EL (cell line): ENCODE measurements at places on chromosomes 6 and 20.

- no peak for DNase-seq
Observed at GRCh38 chr6:80517525-80517924, 411.1 kb downstream of the BCKDHB start.

DNA sequence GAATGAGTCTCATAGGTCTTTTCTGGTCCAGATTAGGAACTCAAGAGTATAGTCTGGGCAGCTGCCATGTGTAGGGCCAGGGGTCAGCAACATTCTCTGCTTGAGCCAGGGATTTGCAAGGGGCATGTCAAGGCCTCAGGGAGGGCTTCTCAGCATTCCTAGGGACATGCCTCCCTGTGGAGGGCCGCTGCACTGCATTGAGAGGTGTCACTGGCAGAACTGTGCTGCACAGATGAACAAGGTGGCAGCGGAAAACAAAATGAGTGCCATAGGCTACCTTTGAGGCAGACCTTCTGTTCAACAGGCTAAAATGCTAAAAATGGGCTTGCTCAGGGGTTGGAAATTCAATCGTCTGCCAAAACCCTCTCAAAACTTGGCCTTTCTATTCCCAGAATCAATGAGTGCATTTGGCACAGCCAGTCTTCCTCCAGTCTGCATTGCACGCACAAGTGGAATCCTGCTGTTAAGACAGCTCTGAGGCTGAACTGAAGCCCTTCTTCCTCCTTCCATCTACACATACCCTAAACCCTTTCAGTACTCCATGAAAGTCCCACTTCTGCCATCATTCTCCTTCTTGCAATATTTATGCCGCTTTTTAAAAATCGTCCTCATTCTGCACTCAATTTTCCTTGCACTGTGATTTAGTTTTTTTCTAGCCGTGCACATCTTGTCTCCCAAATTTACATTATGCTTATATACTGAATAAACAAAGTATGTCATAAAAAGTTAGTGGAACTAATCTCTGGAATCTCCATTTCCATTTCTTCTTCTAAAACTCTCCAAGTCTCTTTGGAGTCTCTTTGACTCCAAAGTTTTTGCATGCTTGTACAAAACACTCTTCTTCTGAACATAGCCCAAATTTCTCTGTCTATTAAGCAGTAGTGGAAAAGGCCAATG lies 51.7 kb downstream of the SLC26A8 start:
- DNase-seq, result no peak

DNA sequence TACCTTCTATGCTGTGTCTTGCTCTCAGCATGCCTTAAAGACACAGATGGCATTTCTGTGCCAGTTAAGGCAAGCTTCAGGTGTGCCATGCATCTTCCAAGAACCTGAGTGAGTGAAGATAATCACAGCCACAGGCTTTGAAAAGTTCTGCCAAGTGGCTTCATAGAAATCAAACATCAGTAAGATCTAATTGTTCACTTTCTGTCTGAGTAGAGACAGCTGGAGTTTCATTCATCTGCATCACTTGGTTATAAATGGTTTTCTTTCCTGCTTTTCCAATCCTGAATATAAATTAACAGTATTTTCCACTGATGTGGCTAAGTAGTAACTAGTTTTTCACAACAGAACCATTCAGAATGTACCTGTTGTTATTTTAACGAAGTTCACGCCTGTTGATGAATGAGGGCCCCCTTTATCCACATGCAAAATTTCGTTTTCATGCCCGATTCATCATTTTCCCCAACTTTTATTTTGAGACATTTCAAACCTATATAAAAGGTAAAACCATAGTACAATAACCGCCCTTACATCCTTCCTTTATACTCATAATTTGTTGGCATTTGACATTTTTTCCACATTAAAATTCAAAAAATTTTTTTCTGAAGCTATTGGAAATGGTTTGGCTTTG lies 38.6 kb upstream of the KCNG1 start:
- no peak for DNase-seq

GRCh38 chr6:35360349-35361138 lies 18.2 kb downstream of the PPARD start:
- no peak for DNase-seq

- no peak for DNase-seq
Observed at GRCh38 chr20:13099676-13100075, 90.9 kb downstream of the SPTLC3 start.

DNA sequence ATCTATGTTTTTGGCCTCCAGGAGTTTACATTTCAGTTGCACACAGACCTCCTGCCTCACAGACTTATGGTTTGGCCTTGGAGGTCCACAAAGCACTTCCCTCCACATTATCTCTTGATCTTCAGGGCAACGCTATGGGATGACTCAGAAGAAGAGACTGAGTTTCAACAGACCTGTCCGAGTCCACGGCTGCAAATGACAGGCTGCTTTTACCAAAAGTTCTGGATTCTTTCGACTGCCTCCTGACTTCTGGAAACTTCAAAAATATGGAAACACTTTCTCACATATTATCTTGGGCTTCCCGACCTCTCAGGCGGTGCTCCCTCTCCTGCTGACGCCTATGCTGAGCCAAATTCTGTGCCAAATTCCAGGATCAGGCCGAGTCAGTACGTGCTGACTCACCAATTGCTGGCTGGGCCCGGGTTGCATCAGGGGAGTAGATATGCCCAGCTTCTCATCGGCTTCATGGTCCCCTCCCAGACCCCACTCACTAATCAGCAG lies 190.2 kb downstream of the BMP7 start:
- DNase-seq, result peak; percentile 90

GRCh38 chr6:45830441-45831139 lies 185.1 kb downstream of the CLIC5 start:
- peak; percentile 52 for DNase-seq

DNA sequence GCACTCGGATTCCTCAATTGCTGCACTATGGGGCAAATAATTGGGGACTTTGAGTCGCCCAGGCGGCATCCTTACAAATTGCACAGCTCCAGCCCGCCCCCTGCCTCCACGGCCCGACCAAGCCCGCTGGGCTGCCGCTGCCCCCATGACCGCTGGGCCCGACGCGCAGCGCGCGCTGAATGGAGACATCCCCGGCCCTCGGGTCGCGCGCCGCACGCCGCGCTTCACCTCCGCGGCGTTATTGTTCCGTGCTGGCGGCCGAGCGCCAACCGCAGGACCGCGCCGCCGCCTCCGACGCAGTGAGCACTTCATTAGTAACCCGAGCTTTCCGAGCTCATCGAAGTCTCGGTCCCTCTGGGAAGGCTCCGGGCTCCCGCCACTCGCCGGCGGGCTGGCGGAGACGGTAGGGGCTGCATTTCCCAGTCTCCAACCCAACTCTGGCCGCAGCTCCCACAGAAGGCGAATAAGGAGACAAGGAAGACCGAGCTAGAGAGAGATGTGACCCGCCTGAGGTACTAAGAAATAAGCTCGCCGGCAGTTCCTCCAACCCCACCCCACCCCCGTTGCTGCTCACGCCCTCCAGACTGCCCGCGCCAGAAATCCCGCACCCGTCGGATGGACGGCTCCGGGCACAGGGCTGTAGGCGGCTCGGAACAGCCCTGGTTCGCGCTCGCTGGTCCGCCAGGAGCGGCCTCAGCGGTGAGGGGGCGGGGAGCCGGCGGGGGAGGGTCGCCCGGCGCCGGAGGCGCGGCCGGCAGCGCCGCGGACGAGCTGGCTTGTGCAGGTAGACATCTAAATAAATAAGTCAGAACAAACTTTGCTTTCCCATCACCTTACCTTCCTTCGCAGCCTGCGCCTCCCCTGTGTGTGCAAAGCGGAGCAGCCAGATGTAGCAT lies 703 bp downstream of the EPHA7 start:
- no peak for DNase-seq

GRCh38 chr6:7703148-7703680 lies 22.7 kb upstream of the BMP6 start:
- no peak for DNase-seq

DNA sequence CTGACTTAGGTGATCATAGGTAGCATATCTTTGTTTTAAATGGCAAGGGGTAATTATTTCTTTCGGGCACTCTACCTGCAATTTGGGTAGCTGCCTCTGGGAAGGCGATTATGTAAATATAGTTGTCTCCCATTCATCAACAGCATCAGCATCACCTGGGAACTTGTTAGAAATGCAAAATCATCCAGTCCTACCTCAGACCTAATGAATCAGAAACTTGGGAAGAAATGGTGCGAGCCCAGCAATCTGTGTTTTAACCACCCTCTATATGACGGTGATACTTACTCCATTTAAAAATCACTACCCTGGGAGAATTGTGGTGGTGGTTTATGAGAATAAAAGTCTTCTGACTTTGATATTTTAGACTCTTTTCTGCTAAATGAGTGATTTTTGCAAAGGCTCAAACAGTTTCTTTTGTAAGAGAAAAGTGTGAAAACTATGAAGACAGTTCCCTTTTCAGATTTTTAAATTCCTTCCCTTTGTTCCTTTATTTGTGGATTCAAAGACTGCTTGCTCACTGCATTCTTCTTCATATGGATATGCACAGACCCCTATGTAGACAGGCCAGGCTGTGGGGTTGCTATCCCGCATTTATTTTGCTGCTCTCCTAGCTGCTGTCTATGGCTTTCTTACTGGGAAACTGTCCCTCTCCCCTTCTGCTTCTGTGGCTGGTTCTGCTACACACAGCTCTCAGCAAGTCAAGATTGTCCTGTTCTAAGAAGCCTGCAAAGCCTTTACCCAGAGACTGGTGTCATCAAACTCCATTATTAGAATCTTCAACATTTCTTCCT lies 365.3 kb downstream of the RNF144B start:
- no peak for DNase-seq

GRCh38 chr6:36460916-36461315 lies 18.1 kb downstream of the KCTD20 start:
- no peak for DNase-seq

DNA sequence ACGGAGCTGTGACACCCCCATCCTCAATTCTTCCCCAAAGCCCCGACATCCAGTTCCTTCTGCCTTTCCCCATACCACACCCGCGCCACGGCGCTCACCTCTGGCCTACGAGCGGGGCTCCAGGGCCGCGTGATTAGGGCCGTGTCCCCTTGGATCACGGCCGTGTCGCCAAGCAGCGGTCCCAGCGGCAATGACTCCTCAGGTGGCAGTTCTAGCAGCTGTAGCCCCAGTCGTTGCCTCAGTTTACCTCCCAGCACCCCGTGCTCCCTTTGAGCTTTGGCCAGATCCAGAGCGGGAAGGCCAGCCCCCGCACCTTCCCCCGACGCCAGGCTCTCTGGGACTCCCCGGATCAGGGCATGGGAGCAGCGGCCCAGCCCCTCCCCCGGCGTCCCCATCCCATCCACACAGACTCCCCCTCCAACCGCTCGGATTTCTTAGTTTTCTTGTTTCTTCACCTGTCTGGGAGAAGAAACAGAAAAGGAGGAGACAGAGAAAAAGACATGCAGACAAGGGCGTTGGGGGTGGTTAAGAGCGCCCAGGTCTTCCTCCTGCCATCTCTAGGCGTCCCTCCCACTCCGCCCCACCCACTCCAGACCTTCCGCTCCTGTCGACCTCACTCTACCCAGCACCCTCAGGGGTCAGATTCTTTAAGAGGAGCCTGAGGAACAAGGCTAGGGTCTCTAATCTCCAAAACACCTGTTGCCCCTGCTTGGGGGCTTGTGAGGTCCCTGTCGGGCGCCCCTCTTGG lies at the start of gene DDAH2:
Gene DDAH2 (minus strand): TSS at position 533 of the 748 bp plus-strand sequence. CDS start 138 bp downstream, at position 395.
- DNase-seq, result no peak

GRCh38 chr6:148425443-148425842 lies 82.8 kb downstream of the SASH1 start:
- no peak for DNase-seq

GRCh38 chr6:41189967-41190366 lies 11.0 kb downstream of the TREML2 start:
- no peak for DNase-seq

DNA sequence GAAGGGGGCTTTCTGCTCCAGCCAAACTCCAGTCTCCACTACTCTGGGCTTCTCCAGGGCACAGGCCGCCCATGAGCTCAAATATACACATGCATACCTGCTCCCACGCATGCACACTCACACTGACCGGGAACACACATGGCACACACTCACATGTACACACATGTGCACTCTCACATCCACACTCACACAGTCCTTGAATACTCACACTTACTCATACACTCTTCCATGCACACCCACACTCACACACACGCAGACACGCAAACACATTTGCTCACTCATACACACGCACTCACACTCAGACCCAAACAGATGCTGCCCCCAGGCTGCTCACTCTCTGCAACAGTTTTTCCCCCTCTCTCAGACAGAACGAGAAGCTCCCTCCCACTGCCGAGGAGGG lies 7.0 kb downstream of the GDAP1L1 start:
- DNase-seq, result no peak

DNA sequence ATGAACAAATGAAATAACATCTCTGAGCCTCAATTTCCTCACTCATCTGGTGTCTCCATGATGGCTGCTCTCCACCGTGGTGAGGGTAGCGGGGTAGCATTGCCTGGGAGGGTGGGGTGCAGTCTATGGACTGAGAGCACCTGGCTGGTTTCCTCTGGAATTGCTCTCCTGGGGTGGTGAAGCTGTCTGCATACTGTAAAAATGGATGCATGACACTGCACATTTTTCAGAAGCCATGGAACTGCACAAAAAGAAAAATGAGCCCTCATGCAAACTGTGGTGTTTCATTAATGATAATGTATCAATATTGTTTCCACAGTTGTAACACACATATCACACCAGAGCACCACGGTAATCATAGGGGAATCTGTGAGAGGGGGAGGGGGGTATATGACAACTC lies 12.1 kb upstream of the ITPR3 start:
- no peak for DNase-seq

DNA sequence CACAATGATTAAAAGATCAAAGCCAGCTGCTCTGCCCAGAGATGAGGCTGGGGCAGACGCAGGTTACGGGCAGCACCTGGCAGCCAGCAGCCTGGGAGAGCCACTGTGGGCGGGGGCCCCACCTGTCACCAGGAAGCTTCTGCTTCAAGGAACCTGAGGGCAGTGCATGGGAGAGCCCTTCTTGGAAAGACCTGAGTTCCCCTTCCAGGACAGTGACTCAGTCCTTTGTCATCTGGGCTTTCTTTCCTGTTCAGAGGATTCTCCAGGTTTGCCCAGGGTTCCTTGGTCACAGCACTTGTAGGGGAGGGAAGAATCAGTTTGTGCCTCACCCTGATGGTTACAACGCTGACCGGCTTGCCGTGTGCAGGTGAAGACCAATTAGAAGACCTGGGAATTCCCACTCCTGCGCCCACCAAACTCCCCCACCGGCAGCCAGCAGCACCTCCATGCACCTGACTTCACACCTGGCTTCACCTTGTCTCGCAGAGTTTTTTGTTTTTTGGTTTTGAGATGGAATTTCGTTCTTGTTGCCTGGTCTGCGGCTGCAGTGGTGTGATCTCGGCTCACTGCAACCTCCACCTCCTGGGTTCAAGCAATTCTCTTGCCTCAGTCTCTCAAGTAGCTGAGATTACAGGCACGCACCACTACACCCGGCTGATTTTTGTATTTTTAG lies 2.0 kb downstream of the ZBP1 start:
- peak; percentile 19 for DNase-seq
